ENCODE measurements at places on chromosomes 7 and 10. TPM values are rescaled to one million over a fixed set of nuclear protein-coding genes. Genes with fewer than 3 reads are reported as not detected.

- DNase-seq, result no peak
Observed at GRCh38 chr10:99730026-99730425, 1.9 kb downstream of the COX15 start.

MICALL2 gene
- 2.1 TPM for total RNA-seq

CABCOCO1 gene
- total RNA-seq, result not detected

MALSU1 gene
- total RNA-seq, result 56.0 TPM

- no peak for DNase-seq
Observed at GRCh38 chr7:15335390-15335789, 226.4 kb downstream of the AGMO start.

SPDYE16 gene
- total RNA-seq, result not detected

C10orf105 gene
- total RNA-seq, result 0.33 TPM

DNA sequence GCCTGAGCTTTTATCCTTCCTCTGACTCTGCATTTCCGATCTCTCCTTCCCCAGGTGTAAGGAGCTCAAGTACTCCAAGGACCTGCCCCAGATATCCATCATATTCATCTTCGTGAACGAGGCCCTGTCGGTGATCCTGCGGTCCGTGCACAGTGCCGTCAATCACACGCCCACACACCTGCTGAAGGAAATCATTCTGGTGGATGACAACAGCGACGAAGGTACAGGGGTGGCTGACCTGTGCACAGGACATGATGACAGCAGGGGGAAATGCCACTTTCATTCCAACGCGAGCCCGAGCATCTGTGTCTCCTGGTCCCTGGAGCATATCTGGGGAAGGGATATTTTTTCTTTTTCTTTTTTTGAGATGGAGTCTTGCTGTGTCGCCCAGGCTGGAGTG is 256.2 kb downstream of the GALNT17 start:
- no peak for DNase-seq

- DNase-seq, result no peak
Observed at GRCh38 chr10:129607607-129608109, 140.6 kb downstream of the MGMT start.

- no peak for DNase-seq
Observed at GRCh38 chr7:80392229-80393169, 119.4 kb downstream of the GNAT3 start.

DNA sequence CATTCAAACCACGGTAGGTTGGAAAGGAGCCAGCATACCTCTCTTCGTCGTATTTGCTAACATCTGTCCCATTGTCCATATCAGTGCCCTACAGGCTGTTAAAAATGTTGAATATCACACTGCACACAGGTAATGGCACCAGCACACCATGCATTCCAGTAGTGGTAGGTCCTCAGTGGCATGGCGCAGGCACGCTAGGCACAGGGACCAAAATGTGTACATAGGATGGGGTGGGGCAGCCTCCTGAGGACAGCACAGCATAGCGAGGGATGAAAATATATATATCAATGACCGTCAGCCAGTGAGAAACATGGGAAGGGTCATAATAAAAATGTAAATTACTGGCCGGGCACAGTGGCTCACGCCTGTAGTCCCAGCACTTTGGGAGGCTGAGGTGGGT is 99.9 kb upstream of the CTBP2 start:
- no peak for DNase-seq

- no peak for DNase-seq
Observed at GRCh38 chr7:109696723-109697122, 1127.0 kb downstream of the DNAJB9 start.

SLC18A2 gene
- not detected for total RNA-seq
